ENCODE measurements at places on chromosomes 1 and 21.

DNA sequence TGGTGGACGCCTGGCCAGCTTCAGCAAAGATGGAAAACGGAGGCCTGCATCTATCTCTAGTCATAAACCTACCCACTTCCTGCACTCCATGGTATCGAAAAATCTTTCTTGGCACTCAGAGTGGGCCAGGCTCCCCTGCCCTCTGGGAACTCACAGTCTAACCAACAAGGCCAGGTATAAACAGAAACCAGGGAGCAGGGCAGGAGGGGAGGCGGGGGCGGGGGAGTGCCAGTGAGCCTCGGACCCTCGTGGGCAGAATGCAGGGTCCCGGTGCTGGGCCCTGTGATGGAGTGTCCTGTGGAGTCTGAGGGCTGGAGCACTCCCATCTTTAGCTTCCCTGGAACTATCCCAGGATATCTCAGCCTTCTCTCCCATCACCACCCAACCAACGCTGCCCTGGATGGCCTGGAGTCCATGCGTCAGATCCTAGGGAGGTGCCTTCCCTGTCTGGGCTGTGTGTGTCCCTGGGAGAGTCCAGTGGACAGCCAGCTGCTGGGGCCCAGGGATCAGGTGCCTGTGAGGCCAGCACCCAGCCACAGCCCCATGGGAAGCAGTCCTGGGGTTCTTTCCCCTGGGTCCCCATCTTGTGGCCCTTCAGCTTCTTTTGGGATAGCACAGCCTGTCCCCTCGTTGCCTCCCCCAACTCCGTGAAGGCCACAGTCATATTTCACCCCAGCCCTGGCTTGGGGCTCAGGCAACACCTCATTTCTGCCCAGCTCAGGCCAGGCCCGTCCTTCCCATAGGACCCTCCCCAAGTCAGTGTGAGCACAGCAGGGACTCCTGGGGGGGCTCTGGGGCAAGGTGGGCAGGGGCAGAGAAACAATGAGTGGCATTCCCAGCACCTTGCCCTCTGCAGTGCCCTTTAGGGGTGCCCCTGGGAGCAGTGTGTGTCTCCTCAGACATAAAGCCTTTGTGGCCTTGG is 1.1 kb upstream of the EPS8L3 start:
- DNase-seq: no peak

DNA sequence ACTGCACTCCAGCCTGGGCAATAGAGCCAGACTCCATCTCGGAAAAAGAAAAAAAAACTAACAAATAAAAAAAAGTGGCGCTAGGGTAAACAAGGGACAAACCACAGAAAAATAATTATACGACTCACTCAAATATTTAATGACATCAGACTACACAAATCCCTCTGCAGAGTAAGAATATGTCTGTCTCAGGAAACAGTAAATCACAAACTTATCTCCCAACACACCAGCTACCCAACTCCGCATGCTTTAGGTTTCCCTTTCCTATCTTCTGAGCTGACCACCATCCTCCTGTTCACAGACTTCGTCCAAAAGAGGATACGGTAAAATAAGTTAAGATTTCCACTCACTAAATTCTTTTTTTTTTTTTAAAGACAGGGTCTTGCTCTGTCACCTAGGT is 16.2 kb downstream of the WDR47 start:
- DNase-seq: no peak

GRCh38 chr1:11352816-11353799 is 80.1 kb downstream of the UBIAD1 start:
- no peak for DNase-seq

DNA sequence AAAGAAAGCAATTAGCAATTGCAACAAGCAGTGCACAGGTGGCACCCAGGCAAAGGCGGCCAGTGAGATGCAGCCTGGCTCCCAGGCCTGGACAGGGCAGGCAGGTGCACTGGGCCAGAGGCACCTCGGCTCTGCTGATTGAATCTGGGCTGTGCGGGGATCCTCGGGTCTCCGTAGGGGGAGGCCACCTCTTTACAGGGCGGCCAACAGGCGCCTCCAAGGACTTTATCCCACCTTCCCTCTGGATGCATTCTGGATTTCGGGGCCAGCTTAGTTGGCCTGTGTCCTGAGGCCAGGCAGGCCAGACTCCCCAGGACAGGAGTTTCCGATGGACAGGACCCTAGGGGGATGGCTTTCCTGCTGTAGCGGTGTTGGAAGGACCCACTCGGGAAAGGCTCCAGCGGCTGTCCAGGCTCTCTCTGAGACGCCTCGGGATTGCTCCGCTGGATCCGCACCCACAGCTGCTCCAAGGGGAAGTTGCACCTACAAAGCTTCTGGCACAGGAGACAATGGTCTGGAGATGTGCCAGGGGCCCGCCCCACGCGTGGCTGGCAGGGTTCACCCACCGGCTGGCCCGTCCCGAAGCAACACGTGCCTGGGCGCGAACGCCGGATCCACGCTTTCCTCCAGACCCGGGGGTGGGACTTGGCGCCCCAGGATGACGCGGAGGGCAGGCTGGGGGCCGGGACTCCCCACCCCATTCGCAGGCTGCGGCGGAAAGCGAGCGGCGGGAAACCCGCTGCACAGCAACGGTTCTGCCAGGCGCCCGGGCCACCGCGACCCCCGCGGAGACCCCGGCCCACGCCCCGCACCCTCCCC is 810 bp downstream of the SLC19A1 start:
- DNase-seq: peak; percentile 79
